H4 (cell line): ENCODE measurements at places on chromosomes 13 and 19. TPM values are rescaled to one million over a fixed set of nuclear protein-coding genes. Genes with fewer than 3 reads are reported as not detected.

Gene CYP2S1
- total RNA-seq: 3.0 and 4.1 TPM in 2 replicates

DNA sequence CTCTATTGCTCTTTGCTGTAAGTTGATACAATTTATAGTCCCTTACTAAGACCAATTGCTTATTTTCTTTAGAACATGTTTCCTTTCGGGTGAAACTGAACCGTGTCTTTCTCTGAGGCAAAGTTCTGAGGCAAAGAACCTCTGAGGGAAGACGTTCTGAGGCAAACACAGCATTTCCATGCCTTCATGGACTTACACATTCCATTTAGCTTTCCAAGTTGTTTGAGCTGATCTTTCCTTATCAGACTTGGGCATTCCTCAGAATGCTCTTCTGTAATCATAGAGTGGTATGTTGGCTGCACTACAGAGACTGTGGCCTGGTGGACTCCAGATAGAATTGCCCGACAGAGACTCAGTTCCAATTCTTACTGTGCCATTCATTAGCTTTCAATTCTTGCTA lies 579.1 kb downstream of the KCTD12 start:
- no peak for DNase-seq

GRCh38 chr13:101210774-101211173 lies 205.5 kb downstream of the NALCN start:
- no peak for DNase-seq

GRCh38 chr19:40190891-40191835 lies at the start of gene MAP3K10:
MAP3K10 (plus strand) TSS chr19:40191426; CDS start chr19:40192032, 606 bp downstream.
- DNase-seq: peak; percentile 30

GRCh38 chr19:48509467-48510194 lies 2.0 kb downstream of the LMTK3 start:
- DNase-seq: no peak

DNA sequence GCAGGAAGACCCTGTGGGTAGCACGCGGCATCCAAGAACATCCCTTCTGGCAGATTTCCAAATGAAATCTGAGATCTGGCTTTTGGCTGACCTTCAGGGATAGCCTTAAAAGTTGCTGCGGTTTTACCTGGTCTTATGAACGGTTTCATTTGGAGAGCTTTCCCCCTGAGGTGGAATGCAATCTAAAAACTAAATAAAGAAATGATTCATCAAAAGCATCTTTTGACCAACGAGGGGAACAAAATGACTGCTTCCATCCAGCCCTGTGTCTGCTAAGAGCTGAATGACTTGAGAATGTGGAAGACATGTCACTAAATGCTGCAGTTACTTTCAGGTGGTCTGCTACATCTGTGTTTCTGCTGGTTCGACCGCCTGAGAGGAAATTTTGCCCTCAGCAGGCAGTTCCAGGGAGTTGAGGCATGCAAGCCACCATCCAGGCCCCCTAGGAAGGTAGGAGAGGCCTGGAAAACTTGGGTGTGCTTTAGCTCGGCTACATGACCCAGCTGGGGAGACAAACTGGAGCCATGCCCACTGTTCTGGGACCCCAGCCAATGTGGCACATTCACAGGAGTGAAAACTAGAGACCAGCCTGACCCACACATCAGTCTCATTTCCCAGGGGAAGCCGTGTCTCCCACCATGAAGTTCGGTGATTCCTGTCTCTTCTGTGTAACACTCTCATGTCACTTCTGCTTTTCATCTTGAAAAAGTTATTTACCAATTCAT lies 175.1 kb upstream of the KL start:
- no peak for DNase-seq
